Upper lobe of left lung (tissue), 6 donors: ENCODE measurements at places on chromosomes 5 and 9.

DNA sequence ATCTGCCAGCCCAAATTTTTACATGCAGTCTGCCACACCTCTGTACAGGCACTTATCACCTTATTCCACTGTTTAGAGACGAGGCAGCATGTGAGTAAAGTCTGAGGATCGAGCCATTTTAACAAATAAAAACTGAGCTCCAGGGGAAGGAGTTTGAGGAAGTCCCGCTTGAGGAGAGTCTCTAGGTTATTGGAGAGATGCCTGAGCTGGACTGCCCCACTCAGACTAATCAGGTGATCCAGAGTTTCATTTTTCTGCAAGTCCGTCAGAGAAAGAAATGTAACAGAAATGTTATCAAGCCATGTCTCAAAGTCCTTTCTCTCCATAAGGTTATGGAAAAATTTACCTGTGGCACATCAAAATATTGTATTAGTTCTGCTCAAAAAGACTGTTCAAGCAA is 5.3 kb downstream of the FBXW2 start:
- H3K4me3 ChIP-seq = no peak overlapping the region
- H3K4me1 ChIP-seq = peaks cover 11% of the 10 kb centered on the region
- no peak overlapping the region for H3K27ac ChIP-seq
- peaks cover 15% of the 10 kb centered on the region for H3K36me3 ChIP-seq

- no peaks in the 10 kb centered on the region for H3K27me3 ChIP-seq
- H3K4me3 ChIP-seq = peak overlapping the region; percentile 98
- no peak for DNase-seq
- H3K36me3 ChIP-seq = no peaks in the 10 kb centered on the region
- peaks cover 49% of the 10 kb centered on the region for H3K4me1 ChIP-seq
Observed at GRCh38 chr9:5628183-5628529, 751 bp upstream of the RIC1 start.

GRCh38 chr5:177162379-177162778 is 28.8 kb downstream of the NSD1 start:
- H3K4me1 ChIP-seq = no peaks in the 10 kb centered on the region
- H3K36me3 ChIP-seq = no peaks in the 10 kb centered on the region
- no peak overlapping the region for H3K27ac ChIP-seq
- DNase-seq = no peak
- no peak overlapping the region for H3K4me3 ChIP-seq

DNA sequence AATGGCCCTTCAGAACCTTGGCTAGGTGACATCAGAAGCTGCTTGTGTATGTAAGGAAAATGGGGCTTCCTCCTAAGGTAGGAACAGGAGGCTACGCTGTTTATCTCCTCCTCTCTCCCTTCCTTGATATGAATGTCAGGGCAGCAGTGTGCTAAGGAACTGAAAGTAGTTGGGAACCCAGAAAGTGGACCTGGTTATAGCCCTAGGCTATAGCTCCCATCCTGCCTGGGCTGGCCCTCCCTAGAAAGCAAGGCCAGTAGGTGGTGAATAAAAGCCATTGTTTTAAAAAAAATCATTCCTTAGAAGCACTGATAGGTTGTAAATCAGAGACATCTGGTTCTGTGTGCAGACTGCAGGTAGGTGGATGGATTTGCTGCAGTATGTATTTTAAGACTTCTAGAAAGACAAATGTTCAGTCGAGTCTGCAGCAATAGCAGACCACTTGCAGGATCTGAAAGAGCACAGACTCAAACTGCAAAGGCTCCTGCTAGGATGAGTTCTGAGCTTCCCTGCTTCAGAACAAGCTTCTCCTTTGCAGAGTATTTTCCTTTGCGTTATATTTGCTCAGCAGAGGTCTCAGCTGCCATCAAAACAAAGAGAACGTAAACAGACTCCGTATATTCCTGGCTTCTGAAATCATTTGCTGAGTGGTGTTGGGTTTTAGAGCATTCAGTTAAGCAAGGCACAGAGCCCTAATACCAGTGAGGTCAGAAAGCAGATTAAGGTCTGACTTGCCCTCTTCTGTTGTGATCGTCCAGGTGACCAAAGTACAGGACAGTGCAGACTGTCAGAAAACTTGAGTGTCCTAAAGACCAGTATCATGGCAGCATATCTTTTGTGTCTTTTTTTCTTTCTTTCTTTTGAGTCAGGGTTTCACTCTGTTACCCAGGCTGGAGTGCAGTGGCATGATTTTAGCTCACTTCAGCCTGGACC is 20.1 kb upstream of the CFAP157 start:
- peaks cover 39% of the 10 kb centered on the region for H3K36me3 ChIP-seq
- no peak for DNase-seq
- no peak overlapping the region for H3K27ac ChIP-seq
- H3K27me3 ChIP-seq = no peaks in the 10 kb centered on the region
- no peak overlapping the region for H3K4me3 ChIP-seq

DNA sequence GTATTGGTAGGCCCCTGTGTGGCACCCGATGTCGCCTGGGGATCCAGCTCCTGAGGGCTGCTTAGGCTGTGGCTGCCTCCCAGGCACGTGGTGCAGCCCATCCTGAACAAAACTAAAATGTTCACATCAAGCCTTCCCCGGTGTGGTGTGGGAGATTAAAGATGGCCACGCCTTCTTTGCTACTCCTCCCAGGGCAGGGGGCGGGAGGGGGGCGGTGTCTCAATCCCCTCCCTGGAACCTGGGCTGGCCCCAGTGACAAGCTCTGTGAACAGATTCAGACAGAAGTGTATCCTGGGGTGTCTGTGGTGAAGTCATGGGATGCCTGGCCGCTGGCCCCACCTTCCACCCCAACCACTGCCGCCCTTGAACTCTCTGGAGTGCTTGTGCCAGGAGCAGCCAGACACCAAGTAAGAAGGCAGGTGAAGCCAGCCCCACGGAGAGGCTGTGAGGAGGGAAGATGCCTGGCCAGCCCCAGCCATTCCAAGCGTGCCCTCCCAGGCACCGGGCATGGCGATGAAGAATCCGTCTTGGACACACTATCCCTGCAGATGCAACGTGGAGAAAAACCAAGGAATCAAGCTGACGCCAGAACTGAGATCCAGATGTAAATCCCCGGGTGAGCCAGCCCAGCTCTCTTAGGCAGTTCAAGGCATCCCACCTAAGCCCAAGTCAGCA is 75.8 kb downstream of the AK8 start:
- H3K4me3 ChIP-seq = no peak overlapping the region
- no peaks in the 10 kb centered on the region for H3K27me3 ChIP-seq
- no peaks in the 10 kb centered on the region for H3K36me3 ChIP-seq
- peaks cover 18% of the 10 kb centered on the region for H3K4me1 ChIP-seq
- no peak for DNase-seq
- H3K27ac ChIP-seq = no peak overlapping the region

DNA sequence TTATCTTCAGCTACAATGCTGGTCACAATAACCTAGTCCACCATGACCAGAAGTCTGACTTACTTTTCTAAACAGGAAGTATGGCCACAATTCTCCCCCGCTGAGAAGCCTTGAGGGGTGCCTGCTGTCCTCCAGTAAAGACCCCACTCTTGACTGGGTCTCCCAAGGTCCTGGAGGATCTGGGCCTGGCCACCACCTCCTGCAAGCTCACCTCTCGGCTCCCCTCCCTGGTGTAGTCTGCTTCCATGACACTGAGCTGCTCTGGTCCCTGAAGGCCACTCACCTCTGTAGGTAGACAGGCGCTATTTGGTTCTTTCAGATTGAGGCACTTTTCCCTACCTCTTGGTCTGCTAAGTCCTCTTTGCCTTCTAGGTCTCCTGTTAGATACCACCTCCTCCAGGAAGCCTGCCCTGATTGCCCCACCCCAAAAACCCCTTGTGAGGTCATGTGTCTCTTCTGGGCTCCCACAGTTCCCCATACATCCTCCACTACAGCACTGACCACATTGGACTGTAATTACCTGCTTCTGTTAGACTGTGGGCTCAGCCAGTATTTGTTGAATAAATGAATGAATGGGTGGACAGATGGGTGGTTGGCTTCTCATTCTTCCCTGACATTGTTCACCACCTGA is 62.6 kb upstream of the IER5L start:
- H3K36me3 ChIP-seq = no peaks in the 10 kb centered on the region
- H3K4me3 ChIP-seq = no peak overlapping the region
- peaks cover 3% of the 10 kb centered on the region for H3K4me1 ChIP-seq

DNA sequence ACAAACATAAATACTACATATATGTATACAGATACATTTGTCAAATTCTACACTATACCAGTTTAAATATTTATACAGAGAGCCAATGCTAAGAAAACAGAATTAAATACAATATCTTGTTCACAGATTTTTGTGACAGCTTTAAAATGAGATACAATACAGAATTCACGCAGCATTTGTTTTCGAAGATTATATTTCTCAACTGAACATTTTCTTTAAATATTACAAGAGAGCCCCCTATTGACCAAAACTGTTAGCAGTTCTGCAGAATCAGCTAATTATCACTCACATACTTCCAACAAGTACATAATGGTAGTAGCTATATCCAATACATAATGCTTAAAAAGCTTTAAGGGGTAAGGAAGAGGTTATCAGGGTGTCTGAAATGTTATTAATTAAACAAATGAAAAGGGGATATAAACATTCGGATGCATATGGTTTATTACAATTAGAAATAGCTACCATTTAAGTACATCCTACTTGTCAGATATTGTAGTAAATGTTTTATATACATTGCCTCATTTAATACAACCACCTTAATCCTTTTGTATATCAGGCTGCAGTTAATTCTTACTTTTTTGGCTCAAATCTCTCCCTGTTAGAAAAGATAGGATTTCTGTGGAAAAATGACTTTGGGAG is 31.7 kb downstream of the ZDHHC21 start:
- DNase-seq = no peak
- no peaks in the 10 kb centered on the region for H3K4me1 ChIP-seq
- H3K36me3 ChIP-seq = peaks cover 13% of the 10 kb centered on the region
- no peak overlapping the region for H3K27ac ChIP-seq
- H3K4me3 ChIP-seq = no peak overlapping the region

DNA sequence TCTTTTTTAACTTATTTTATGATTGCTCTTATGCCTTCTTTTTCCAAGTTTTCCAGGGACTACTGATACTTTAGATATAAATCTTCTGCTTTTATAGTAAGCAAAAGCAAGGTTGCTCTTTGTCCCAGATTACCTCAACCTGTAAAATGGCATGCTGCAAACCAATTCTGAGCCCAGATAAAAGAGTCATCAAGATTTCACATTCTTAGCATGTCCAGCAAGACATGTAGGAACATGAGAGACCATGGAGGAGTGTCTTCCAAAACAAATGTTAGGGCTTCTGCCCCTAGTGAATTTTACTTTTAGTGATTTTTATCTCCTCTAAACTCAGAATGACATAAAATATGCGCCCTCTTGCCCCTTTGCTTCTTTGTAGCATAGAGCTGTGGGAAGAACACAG is 7.0 kb upstream of the CDC20B start:
- H3K36me3 ChIP-seq = no peaks in the 10 kb centered on the region
- H3K4me3 ChIP-seq = no peak overlapping the region
- no peaks in the 10 kb centered on the region for H3K27me3 ChIP-seq
- no peak for DNase-seq
- H3K4me1 ChIP-seq = peaks cover 13% of the 10 kb centered on the region

DNA sequence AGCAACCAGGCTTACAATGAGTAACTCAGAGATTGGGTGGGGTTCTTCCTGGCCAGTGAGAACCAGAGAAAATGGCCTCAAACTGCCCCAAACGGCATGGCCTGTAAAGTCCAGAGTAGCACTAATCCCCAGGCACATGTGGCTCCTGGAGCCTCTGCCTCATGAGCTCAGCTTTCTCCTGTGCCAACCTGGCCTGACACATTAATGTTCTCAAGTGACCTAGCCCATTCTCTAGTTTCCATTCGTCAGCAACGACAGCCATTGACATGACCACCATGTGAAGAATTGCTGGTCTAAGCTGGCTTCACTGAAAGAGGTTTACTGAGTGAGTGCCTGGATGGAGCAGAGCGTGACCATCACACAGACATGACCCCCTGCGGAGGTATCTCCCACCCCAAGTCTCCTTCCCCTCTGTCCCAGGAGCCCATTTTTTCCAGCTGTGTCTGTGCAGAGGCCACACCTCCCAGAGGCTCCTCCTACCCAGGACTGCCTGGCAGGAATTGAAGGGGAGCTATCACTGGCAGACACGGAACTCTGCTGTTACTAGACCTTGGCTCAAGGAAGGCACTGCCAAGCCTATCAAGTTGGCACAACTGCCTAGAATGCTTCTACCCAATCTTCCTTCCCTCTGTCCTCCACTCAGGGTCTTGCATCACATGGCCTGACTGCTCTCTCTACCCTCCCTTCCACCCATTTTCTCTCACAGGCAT is 59.0 kb upstream of the BOD1 start:
- H3K4me1 ChIP-seq = peaks cover 6% of the 10 kb centered on the region
- DNase-seq = no peak
- H3K27me3 ChIP-seq = no peaks in the 10 kb centered on the region
- no peak overlapping the region for H3K4me3 ChIP-seq

DNA sequence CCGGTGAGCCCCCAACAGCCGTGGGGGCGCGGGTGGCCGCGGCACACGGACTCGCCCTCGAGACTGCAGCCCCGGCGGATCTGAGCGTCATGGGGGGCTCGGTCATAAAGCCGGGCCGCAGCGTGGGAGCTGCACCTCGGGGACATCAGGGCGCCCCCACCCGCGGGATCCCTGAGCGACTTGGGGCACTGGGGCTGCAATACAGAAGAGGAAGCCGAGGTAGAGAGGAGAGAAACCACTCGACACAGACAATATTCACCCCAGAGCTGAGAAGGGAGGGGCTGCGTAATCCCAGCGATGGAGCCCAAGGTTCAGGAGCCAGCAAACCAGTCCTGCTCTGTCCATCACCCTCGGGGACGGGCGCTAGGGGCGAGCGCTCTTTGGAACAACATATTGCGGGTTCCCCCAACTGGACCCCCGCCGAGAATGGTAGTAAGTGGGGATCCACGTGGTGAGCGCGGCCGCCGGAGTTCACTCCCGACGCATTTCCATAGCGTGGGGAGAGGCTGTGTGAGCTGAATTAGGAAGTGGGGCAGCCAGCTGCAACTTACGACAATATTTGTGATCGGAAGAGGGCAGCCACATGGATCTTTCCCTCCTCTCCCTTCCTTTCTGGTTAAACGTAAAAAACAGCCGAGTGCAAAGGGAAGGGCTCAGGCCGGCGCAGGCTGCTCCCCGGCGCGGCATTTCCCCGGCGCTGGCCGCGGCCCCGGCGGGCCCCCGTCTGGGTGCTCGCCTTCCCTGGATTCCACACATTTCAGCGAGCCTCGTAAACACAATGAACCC is 9.9 kb downstream of the PTCH1 start:
- peak overlapping the region; percentile 80 for H3K27ac ChIP-seq
- H3K36me3 ChIP-seq = no peaks in the 10 kb centered on the region
- DNase-seq = peak; percentile 89
- H3K4me3 ChIP-seq = peak overlapping the region; percentile 57
- peaks cover 35% of the 10 kb centered on the region for H3K4me1 ChIP-seq
- H3K27me3 ChIP-seq = no peaks in the 10 kb centered on the region

DNA sequence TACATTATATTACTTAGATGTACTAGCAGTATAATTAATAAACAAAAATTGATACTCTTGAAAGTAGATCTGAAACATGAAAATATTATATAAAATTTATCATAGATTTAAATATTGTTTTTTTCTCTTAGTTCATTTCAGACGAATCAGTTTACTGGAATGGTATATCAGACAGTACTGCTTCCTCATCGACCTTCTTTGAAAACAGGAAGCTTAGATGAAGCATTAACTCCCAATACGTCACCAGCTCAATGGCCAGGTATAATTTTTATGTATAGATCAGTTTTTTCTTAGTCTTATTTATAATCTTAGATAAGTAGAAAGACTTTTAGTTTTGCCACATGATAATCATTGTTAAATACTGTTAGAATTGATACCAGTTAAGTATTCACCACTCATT is 106.3 kb downstream of the DMXL1 start:
- H3K4me1 ChIP-seq = no peaks in the 10 kb centered on the region
- H3K4me3 ChIP-seq = no peak overlapping the region
- no peaks in the 10 kb centered on the region for H3K36me3 ChIP-seq
